ENCODE measurements at places on chromosomes 3 and 15. TPM values are rescaled to one million over a fixed set of nuclear protein-coding genes. Genes with fewer than 3 reads are reported as not detected.

GREM1 gene
- not detected for total RNA-seq

EPHA3 gene
- 37.9 TPM for total RNA-seq

GP9 gene
- total RNA-seq = not detected

MAGI1 gene
- 94.3 TPM for total RNA-seq

PP2D1 gene
- total RNA-seq = not detected

GOLGA8N gene
- total RNA-seq = 93.5 TPM

GRCh38 chr3:186930641-186931531, 560 bp downstream of the ST6GAL1 start:
- peak overlapping the region; percentile 93 for H3K27ac ChIP-seq
- no peaks in the 10 kb centered on the region for H3K36me3 ChIP-seq
- H3K4me3 ChIP-seq = peak overlapping the region; percentile 47
- peaks cover 23% of the 10 kb centered on the region for H3K4me1 ChIP-seq

- H3K36me3 ChIP-seq = no peaks in the 10 kb centered on the region
- no peaks in the 10 kb centered on the region for H3K4me1 ChIP-seq
- H3K4me3 ChIP-seq = no peak overlapping the region
- no peaks in the 10 kb centered on the region for H3K27me3 ChIP-seq
Observed at GRCh38 chr15:44734839-44735481, 1.4 kb upstream of the TRIM69 start.

GRCh38 chr15:31214158-31214863, 112.3 kb upstream of the KLF13 start:
- H3K36me3 ChIP-seq = no peaks in the 10 kb centered on the region
- H3K27ac ChIP-seq = peak overlapping the region; percentile 48
- H3K4me1 ChIP-seq = peaks cover 20% of the 10 kb centered on the region
- DNase-seq = no peak
- no peak overlapping the region for H3K4me3 ChIP-seq
